CD14-positive monocyte (primary cell): ENCODE measurements at places on chromosomes 4 and X.
A peak's percentile ranks its signal among the peaks of the same experiment; 100 is the strongest.

- H3K4me1 ChIP-seq, result no peaks in the 10 kb centered on the region
- DNase-seq, result no peak
- no peak overlapping the region for H3K27ac ChIP-seq
- H3K36me3 ChIP-seq, result no peaks in the 10 kb centered on the region
- no peak overlapping the region for H3K4me3 ChIP-seq
Measured at GRCh38 chrX:153530411-153531129, 13.1 kb downstream of the ATP2B3 start.

- no peaks in the 10 kb centered on the region for H3K4me1 ChIP-seq
- no peak overlapping the region for H3K4me3 ChIP-seq
- no peak overlapping the region for H3K27ac ChIP-seq
- H3K27me3 ChIP-seq, result no peaks in the 10 kb centered on the region
- DNase-seq, result no peak
Measured at GRCh38 chr4:59247032-59247431, 1953.1 kb upstream of the ADGRL3 start.

GRCh38 chr4:73922766-73923630, 53.8 kb downstream of the CXCL1 start:
- H3K4me3 ChIP-seq, result no peak overlapping the region
- no peaks in the 10 kb centered on the region for H3K27me3 ChIP-seq

DNA sequence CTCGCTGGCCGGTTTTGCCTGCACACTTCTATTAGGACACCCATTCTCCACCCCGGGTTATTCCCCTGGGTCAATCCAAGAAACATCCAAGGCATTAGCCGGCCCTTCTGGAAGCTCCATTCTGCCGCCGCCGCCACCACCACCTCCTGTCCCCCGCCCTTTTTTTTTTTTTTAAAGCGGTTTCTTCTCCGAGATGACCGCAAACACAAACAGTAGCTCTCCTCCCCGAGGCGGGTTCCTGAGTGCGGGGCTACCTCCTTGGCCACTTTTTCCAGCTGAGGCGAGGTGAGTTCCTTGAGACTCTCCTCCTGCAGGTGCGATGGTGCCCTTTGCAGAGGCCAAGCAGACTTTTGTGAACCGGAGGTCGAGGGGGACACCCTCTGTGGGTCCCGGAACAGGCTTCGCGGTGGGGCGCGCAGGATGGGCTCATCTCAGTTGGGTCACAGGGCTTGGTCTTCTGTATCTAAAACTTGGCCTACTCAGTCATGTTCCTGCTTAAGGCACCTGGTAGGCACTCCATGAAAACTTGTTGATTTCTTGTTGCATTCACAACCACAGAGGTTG, 930 bp downstream of the NWD2 start:
- DNase-seq, result no peak

DNA sequence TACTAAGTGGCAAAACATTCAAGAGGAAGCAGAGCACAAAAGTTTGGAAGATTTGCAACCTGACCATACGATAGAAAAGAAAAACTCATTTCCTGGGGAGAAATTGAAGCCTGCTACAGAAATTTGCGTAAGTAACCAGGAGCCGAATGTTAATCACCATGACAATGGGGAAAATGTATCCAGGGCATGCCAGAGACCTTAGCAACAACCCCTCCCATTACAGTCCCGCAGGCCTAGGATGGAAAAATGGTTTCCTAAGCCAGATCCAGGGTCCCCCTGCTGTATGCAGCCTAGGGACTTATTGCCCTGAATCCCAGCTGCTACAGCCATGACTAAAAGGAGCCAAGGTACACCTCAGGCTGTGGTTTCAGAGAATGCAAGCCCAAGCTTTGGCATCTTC, 472.2 kb upstream of the KLHL4 start:
- H3K36me3 ChIP-seq, result no peaks in the 10 kb centered on the region
- no peaks in the 10 kb centered on the region for H3K27me3 ChIP-seq
- no peak overlapping the region for H3K4me3 ChIP-seq
- H3K4me1 ChIP-seq, result no peaks in the 10 kb centered on the region
- DNase-seq, result no peak

DNA sequence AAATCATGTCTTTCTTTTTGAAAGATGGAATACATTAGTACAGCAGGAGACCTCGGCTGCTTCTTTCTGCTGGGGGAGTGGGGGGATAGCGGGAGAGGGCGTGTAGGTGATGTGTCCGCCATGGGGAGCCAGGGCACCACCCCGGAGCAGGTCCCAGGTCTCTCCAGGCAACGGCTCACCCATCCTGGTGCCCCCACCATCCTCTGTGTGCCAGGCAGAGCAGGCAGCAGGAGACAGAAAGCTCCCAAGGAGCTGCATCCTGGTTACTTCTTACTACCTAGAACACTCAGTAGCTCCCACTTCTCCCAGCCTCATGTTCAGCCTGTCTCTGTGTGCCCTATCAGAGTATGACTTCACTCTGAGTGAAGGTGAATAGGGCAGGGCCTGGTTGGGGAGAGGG, 23.6 kb downstream of the TNIP2 start:
- no peaks in the 10 kb centered on the region for H3K4me1 ChIP-seq
- H3K27ac ChIP-seq, result no peak overlapping the region
- H3K4me3 ChIP-seq, result no peak overlapping the region
- H3K36me3 ChIP-seq, result peaks cover 48% of the 10 kb centered on the region
- no peaks in the 10 kb centered on the region for H3K27me3 ChIP-seq
- no peak for DNase-seq

GRCh38 chr4:128477540-128477939, 189.9 kb upstream of the PGRMC2 start:
- no peaks in the 10 kb centered on the region for H3K4me1 ChIP-seq
- no peaks in the 10 kb centered on the region for H3K36me3 ChIP-seq
- no peak for DNase-seq
- H3K4me3 ChIP-seq, result no peak overlapping the region

- no peaks in the 10 kb centered on the region for H3K36me3 ChIP-seq
- no peaks in the 10 kb centered on the region for H3K27me3 ChIP-seq
- H3K4me3 ChIP-seq, result no peak overlapping the region
- no peak for DNase-seq
- H3K4me1 ChIP-seq, result no peaks in the 10 kb centered on the region
- H3K27ac ChIP-seq, result no peak overlapping the region
Measured at GRCh38 chrX:11066812-11067211, 44.3 kb upstream of the HCCS start.

DNA sequence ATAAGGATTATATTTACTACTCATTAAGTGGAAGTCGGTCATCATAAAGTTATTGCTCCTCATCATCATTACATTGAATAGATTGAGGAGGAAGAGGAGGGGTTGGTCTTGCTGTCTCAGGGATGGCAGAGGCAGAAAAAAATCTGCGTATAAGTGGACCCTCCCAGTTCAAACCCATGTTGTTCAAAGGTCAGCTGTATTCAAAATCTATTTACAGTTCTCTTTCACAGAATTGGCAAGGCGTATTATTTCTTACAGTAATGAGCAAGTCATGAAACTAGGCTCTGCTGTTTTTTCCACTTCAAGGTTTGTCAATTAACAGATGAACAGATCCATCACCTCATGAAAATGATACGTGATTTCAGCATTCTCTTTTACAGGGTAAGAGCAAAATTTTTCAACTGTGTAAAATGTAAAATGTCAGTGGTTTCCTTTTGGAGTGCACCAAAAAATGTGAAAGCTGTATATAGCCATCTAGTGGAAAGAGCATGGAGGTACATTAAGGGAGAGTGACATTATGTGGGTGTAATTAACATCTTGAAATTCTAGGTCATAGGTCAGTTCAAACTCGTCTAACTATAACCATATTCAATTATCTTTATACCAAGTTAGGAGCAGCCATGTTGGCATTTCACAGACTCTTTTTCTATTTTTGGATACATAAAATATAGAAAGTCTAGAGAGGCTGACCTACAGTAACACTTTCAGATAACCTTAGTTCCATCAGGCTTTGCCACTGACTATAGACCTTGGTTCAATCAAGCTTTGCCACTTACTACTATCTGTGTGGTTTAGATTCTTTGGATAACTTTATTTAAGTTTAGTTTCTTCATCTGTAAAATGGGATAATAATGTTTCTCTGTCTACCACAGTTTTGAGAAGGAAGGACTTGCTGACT, 30.1 kb downstream of the NEIL3 start:
- no peak overlapping the region for H3K4me3 ChIP-seq
- peak overlapping the region; percentile 21 for H3K27ac ChIP-seq
- no peaks in the 10 kb centered on the region for H3K4me1 ChIP-seq
- peak; percentile 39 for DNase-seq

DNA sequence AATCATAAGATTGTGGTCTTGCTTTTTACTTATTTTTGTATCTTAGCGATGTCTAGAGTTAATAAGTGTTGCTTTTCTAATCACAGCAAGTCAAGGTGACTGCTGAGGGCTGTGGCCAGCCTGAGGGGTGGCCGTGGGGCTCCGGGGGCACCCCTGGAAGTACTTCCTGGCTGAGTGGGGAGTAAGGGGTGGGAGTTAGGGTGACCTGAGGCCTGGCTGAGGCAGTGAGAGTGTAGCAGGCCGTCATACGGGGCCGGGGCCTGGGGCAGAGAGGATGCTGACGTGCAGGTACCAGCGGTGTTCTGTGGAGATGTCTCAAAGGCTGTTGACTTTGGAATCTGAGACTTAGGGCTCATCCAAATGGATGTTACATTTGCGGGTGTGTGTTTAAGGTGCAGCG, 29.3 kb downstream of the PIGG start:
- H3K27ac ChIP-seq, result no peak overlapping the region
- DNase-seq, result no peak
- no peaks in the 10 kb centered on the region for H3K4me1 ChIP-seq
- no peaks in the 10 kb centered on the region for H3K27me3 ChIP-seq

DNA sequence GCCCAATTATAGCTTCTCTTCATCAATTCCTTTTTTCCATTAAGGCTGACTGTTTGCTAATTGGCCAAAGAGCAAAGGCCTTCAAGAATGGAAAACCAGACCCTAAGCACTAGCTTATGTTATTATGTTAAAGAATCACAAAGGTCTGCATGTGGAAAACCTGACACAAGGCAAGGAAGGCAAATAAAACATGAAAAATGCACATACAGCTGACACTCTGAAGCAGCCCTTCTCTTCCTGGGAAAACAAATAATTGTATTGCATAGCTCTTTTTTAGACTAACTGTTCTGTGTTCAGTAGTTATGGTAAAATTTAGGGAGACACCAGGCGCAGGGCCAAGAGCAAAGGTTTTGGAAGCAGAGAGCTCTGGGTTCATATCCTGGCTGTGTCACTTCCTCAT, 223.1 kb downstream of the UNC5C start:
- H3K4me1 ChIP-seq, result no peaks in the 10 kb centered on the region
- no peak overlapping the region for H3K27ac ChIP-seq
- no peak overlapping the region for H3K4me3 ChIP-seq
- H3K36me3 ChIP-seq, result no peaks in the 10 kb centered on the region
- DNase-seq, result no peak
- H3K27me3 ChIP-seq, result no peaks in the 10 kb centered on the region

DNA sequence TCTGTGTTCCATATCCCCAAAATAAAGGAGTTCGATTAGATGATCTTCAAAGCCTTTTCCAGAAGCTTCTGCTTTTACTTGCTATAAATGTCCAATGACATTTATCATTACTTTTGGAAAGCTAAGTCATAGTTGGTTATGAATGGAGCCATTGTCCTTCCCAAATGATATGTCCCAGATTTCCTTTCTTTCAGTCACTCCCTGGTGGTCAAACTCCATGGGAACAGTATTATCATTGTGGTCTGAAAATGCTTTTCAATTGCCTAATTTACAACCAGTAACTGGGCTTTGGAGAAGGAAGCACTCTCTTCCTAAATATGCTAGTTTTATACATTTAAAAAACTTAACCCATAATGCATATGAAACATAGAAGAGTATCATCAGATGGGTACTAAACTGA, 571.5 kb upstream of the AMOT start:
- no peak overlapping the region for H3K27ac ChIP-seq
- no peaks in the 10 kb centered on the region for H3K36me3 ChIP-seq
- H3K4me1 ChIP-seq, result no peaks in the 10 kb centered on the region
- no peak for DNase-seq

DNA sequence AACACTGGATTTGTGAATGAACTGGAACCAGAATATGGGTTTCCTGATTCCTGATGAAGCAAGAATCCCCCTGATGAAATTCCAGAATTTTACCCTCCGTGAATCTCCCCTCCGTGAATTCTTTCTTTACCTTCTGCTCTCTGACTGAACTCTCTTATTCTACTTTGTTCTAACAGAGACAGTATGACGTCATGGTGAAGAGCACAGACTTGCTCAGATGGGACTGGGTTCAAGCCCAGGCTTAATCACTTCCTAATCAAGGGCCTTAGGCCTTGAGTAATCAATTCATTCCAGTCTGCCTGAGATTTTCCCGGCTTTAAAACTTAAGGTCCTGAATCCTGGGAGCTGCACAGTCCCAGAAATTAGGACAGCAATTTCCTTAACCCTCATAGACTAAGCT, 64.5 kb downstream of the IQCM start:
- no peaks in the 10 kb centered on the region for H3K36me3 ChIP-seq
- no peaks in the 10 kb centered on the region for H3K4me1 ChIP-seq
- H3K4me3 ChIP-seq, result no peak overlapping the region

DNA sequence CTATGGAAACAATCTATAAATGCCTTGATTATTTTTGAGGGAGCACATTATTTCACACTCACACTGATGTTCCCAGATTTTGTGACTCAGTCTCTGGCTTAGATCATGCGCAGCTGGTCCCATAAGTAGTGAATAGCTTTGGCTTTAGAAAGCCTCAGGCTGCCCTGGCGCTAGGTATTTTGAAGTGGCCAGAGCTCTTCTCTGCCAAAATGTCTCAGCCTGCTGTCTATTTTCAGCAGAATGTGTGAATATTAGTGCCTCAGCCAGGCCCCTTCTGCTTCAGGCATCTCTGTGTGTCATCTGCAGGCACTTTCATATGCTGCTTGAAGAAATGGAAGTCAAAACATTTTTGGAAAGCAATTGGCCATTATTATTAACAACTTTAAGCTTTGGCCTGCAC, 931.0 kb upstream of the INTU start:
- no peaks in the 10 kb centered on the region for H3K27me3 ChIP-seq
- H3K27ac ChIP-seq, result no peak overlapping the region
- DNase-seq, result no peak
- H3K4me1 ChIP-seq, result no peaks in the 10 kb centered on the region

DNA sequence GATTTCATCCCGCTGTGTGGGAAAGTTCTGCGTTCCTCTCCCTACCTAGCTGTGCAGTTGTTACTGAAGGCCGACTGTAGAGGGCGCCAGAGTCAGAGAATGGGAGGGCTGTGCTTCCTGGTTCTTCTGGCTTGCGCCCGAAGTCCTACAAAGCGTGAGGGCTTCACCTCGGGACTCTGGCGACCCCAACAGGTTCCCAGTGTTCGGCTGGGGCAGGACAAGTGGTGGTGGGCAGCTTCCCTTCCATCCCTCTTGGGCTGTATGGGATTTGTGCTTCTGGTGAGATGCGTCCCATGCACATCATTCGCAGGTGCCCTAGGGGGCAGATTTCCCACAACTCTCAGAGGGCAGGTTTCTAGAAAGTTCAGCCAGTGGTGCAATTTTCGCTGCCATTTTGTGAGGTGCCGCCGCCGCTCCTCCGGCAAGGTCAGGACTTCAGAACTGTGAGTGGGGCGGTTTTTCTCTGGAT, 27.3 kb downstream of the CT45A1 start:
- DNase-seq, result peak; percentile 2
- H3K27me3 ChIP-seq, result no peaks in the 10 kb centered on the region
- no peak overlapping the region for H3K27ac ChIP-seq
